Endothelial cell of coronary artery (primary cell): ENCODE measurements at places on chromosomes 12 and 14. TPM values are rescaled to one million over a fixed set of nuclear protein-coding genes. Genes with fewer than 3 reads are reported as not detected.

The KERA gene
- total RNA-seq: not detected in 2 replicates

The DNAH10 gene
- total RNA-seq: under 0.01 and 0.09 TPM in 2 replicates

The SRRM4 gene
- total RNA-seq: not detected in 2 replicates

The DACT1 gene
- total RNA-seq: 0.18 and 2.0 TPM in 2 replicates

The ST8SIA1 gene
- total RNA-seq: 0.09 TPM in 2 replicates

The HCAR1 gene
- under 0.01 TPM in 2 replicates for total RNA-seq

The SLC35F4 gene
- not detected in 2 replicates for total RNA-seq

The TMEM229B gene
- total RNA-seq: under 0.01 and 0.19 TPM in 2 replicates

The CLEC12A gene
- total RNA-seq: not detected in 2 replicates

The NOXRED1 gene
- total RNA-seq: 0.09 TPM in 2 replicates

The ANKRD33 gene
- under 0.01 and 0.09 TPM in 2 replicates for total RNA-seq

The EXOC3L4 gene
- total RNA-seq: not detected in 2 replicates

The GALNT6 gene
- 76.9 and 80.1 TPM in 2 replicates for total RNA-seq

The APOLD1 gene
- total RNA-seq: 3.0 and 6.4 TPM in 2 replicates

The TAS2R10 gene
- 0.66 and 0.72 TPM in 2 replicates for total RNA-seq

The CATSPERB gene
- total RNA-seq: not detected in 2 replicates

The RNASE3 gene
- not detected in 2 replicates for total RNA-seq

The DHRS2 gene
- total RNA-seq: 0.09 TPM in 1 of 2 replicates, not detected in the other

The SERPINA5 gene
- total RNA-seq: 1.2 and 3.3 TPM in 2 replicates

The LRTM2 gene
- not detected in 2 replicates for total RNA-seq

The TAS2R20 gene
- 1.9 and 4.1 TPM in 2 replicates for total RNA-seq

The AHSA1 gene
- 139 and 151 TPM in 2 replicates for total RNA-seq

The STAC3 gene
- total RNA-seq: 0.18 and 0.19 TPM in 2 replicates
